ENCODE measurements at places on chromosomes 1 and 21.

DNA sequence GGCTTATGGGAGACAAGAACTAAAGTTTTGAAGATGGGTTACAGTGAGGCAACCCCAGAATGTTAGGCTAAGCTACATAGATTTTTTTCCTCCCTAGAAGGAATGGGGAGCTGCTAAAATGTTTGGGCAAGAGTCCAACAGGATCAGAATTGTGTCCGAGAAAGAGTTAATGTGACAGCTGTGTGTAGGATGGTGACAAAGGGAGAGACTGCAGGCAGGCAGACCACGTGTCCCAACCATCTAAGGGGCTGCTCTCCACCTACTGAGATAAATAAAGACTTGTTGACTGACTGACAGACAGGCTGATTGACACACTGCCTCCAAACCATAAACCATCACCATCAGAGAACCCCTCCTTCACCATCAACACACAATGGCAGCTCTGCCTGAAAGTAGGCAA lies 133.7 kb upstream of the CTTNBP2NL start:
- DNase-seq: no peak

GRCh38 chr1:161506336-161507223 lies 1.3 kb downstream of the FCGR2A start:
- peak; percentile 69 for DNase-seq

- DNase-seq: peak; percentile 44
Measured at GRCh38 chr1:205680073-205680851, at the start of gene SLC45A3. Gene SLC45A3, minus strand, starts transcription at chr1:205680509. Its CDS starts 15,853 bp downstream, at chr1:205664656.

DNA sequence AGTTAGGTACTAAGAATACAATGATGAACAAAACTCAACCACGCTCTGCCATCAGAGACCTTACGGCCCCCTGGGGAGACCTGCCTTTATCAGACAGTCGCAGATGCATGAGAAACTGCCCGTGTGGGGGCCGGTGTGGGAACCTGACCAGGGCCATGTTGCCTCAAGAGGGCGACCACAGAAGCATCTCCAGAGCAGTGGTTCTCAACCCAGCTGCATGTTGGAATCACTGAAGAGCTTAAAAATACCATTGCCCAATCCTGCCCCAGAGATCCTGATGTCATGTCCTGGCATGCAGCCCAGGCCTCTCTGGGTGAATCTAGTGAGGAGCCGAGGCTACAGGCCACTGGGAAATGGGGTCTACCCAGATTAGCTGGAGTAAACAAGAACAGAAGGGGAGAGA lies 108.7 kb downstream of the PRDM2 start:
- no peak for DNase-seq

DNA sequence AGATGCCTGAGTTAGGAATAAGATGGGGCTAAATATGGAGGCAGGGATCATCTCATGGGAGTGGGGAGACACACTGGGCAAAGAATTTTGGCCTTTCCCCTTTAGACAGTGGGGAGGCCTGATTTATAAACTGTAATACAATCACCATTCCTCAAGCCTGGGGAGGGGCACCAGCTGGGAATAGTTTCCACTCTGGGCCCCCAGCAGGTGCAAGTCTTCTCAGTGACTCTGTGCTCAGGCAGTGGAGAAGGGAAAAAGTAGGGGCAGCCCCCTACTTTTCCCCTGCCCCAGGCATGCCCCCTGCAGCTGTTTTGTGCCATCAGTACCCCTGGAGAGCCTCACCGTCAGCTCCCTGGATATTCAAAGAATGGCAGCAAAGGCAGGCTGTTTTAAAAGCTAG lies 19.1 kb downstream of the COA7 start:
- DNase-seq: no peak

- peak; percentile 30 for DNase-seq
Measured at GRCh38 chr1:70978623-70979022, 69.0 kb downstream of the PTGER3 start.

GRCh38 chr1:77463216-77463615 lies 181.4 kb downstream of the AK5 start:
- no peak for DNase-seq

DNA sequence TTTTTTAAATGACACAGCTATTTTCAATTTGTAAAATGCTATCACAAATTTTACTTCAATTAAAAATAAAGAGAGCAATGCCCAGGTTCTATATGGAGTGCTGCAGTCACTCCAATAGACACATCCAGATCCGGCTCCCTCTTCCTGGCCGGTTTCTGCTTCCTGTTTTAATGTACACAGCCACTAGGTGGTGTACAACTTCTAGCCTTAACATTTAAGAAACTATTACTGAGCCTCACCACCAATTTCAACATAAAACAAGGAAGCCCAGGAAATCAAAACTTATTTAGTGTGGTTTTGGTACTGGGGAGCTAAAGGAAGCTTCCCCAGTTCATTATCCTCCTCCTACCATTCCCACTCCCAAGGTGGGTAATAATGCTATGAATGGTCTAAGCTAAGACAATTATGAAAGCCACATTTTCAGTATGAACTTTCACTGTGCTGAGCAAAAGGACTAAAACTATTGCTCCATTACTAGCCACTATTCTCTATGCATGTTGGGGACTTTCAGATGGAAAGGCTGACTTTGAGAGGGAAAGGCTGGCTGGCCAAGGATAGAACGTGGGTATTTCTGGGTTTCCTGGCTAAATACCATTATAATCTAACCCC lies 25.5 kb upstream of the MTMR11 start:
- peak; percentile 73 for DNase-seq

- no peak for DNase-seq
Measured at GRCh38 chr1:95655321-95656020, 421.5 kb downstream of the RWDD3 start.

DNA sequence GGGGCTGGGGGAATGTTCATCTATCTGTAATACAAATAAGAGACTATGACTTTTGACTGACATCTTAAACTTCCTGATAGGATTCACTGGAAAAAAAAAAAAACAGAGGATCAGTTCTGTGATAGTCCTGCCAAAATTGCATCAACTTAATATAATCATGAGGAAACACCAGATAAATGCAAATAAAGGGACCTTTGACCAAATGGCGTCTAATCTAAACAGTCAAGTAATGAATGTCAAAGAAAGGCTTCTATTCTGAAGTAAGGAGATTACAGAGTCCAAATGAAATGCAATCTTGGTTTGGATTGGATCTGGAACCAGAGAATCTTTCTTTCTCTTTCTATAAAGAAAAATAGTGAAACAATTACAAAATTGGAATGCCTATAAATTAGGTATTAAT lies 513.4 kb downstream of the KCNT2 start:
- no peak for DNase-seq

- no peak for DNase-seq
Measured at GRCh38 chr1:17648457-17649145, 106.5 kb upstream of the ACTL8 start.

DNA sequence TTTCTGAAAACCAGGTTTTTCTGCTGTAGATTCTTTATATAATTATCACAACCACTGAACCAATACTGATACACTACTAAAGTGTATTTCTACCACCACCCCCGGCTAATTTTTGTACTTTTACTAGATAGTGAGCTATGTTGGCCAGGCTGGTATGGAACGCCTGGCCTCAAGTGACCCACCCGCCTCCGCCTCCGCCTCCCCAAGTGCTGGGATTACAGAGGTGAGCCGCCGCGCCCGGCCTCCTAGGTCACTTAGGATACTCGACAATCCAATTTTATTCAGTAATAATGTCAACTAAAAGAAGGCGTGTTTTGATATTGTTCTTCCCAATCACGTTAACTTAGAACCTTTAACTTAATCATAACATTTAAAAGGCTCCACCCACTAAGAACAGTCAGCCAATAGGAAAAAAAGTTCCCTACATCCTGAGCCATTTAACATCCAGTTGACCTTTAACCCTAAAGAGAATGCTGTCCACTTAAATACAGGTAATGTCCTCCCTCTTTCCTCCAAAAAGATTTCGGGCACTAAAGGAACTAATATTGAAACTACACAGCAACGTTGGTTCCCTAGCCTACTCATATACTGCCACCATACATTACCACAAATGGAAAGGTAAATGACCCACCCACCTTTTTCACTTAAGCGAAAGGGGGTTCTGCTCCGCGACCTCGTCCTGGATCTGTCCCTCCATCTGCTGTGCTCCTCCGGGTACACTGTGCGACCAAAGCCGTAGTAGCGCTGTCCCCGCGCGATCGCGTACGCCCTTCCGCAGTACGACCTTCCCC lies 1.2 kb downstream of the RSRP1 start:
- DNase-seq: no peak

GRCh38 chr1:162570718-162571117 lies 9.2 kb downstream of the UAP1 start:
- DNase-seq: no peak

DNA sequence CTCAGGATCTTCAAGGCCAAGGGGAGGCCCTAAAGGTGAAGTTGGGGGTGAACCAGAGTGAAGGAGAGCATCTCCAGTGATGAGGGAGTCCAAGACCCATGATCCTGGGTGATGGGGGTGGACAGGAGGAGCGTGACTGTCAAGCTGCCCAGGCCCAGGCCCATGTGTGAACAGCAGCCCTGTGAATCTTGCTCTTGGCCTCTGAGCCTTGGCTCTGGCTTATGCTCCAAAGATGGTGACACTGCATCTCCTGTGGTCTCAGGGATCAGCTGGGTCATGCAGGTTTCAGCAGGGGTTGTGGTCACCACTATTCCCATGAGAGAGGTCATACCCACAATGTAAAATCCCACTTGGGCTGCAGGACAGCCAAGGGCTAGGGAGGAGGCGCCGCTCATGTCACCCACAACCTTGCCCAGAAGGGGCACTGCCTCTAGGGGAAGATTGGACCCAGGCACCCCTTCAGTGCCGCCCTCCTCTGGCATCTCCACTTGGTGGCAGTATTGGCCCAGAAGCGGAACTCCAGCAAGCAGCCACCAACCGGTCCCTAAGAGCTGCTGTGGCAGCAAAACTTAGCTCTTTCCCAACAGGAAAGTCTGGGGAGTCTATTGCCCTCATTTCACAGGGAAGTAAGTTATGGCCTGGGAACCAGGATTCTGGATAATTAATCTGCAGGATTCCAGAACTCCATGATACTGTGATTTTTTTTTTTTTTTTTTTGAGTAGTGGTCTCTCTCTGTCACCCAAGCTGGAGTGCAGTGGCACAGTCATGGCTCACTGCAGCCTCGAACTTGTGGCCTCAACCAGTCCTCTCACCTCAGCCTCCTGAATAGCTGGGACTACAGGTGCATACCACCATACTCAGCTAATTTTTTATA lies 7.5 kb upstream of the WNT3A start:
- DNase-seq: peak; percentile 62

DNA sequence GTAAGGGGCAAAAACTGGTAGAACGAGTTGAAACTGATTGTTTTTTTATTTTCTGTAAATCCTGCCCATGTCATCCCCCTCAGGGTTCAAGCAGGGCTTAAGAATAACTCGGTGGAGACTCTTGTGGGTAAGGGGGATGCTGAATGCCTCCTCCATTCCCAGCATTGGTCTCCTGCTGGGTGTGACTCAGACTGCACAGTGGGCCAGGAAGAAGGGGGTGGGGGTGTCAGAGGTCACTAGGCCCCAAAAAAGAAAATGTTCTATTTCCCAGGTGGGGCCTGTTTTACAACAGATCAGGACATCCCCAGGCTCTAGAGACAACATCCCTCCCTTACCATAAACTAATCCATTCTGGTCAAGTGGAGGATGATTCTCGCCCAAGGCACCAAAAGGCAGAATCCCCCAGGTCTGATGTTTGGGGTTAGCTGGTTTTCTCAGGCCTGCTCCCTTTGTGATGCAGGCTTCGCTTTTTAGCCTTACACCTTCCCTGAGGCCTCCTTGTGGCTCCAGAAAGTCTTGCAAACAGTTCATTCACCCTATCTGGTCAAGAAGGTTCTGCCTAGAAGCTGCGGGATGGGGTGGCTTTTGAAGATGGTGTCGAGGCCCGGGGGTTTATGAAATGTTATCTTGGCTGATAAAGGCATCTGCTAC lies 10.7 kb upstream of the GRHL3 start:
- DNase-seq: no peak

- no peak for DNase-seq
Measured at GRCh38 chr1:3573500-3573899, 37.8 kb downstream of the MEGF6 start.

DNA sequence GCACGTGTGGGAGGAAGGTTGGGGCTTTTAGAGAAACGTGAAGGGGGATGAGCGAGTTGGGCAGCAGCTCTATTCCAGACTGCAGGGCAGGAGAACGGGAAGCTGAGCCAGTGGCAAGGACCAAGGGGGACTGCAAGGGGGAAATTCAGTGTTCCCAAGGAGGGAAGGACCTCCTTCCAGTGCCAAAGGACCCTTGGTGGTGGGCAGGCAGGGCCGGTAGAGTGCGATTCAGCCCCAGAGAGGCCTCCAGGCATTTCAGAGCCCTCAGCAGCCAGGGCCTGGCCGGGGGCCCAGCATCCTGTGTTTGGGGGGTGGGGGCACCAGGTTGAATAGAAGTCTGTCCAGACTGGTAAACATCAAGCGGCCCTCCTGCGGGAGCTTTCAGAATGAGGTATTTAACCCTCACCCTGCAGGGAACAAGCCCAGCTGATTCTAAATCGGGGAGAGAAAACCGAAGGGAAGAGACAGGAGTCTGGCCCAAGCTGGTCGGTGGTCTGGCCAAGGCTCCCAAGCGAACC lies 2.3 kb downstream of the COL9A2 start:
- DNase-seq: no peak

DNA sequence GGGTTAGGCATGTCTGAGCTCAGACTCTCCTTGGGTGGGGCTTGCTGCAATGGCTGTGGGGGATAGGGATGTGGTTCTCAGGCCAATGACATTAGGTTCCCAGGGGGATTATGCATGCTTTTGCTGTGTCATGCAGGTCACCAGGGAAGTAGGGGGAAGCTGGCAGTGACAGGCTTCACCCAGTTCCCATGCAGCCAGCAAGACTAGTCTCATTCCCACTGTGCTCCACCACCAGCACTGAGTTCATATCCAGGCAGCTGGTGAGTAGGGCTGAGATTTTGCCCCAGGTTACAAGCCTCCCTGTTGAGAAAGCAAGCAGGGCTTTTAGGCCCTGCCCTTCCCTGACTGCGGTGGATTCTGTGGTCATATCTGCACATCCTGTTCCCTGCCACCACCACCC lies 32.1 kb upstream of the PLA2G5 start:
- DNase-seq: peak; percentile 38

GRCh38 chr1:221699577-221699976 lies 42.3 kb downstream of the DUSP10 start:
- no peak for DNase-seq

GRCh38 chr1:235093013-235093695 lies 35.5 kb downstream of the TOMM20 start:
- DNase-seq: no peak

DNA sequence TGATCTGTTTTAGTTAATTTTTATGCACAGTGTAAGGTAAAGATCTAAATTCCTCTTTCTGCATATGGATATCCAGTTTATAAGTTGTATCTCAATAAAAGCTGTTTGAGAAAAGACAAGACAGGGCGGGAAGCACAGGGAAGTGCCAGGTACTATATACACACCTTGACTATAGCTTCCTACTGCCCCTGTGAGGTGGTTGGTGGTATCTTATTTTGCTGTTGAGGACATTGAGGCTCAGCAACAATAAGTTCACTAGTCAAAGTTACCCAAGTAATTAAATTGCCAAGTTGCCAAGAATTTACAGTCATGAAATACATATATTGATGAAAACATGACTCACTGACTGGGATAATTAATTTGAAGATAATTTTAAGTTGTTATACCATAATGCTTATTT lies 109.1 kb downstream of the CD247 start:
- DNase-seq: peak; percentile 14

GRCh38 chr1:25009671-25010262 lies 79.7 kb upstream of the RUNX3 start:
- DNase-seq: peak; percentile 70

- no peak for DNase-seq
Measured at GRCh38 chr1:164101802-164102201, 457.2 kb upstream of the PBX1 start.

Data from Jurkat, Clone E6-1 (cell line).